NCI-H526 treated with DMSO at 0.1 percent for 48 hours (cell line): ENCODE measurements at places on chromosomes 5 and 9.

- no peak for DNase-seq
Measured at GRCh38 chr9:99013550-99013949, 69.8 kb downstream of the COL15A1 start.

GRCh38 chr5:143402017-143402552 lies 1.4 kb downstream of the NR3C1 start:
- DNase-seq = no peak

- DNase-seq = no peak
Measured at GRCh38 chr9:137965177-137965795, 87.7 kb downstream of the CACNA1B start.

DNA sequence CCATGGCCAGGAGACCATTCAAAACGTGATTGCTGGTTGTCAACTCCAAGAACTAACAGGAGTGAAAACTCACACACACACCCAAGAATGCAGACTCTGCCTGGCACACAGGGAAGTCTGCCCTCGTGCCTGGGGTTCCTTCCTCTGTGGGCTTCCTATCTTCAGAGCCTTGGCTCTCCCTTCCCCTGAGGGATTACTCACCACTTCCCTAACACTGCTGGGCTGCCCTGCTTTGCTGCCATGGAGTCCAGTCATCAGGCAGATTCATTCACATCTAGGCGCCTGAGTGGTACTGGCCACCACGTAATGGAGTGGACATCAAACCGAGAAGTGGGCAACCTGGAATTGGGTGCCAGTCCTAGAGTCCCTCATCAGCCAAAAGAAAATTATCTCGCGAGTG lies 76.4 kb upstream of the PRSS3 start:
- no peak for DNase-seq

- no peak for DNase-seq
Measured at GRCh38 chr5:135271533-135272310, 127.3 kb downstream of the MACROH2A1 start.

DNA sequence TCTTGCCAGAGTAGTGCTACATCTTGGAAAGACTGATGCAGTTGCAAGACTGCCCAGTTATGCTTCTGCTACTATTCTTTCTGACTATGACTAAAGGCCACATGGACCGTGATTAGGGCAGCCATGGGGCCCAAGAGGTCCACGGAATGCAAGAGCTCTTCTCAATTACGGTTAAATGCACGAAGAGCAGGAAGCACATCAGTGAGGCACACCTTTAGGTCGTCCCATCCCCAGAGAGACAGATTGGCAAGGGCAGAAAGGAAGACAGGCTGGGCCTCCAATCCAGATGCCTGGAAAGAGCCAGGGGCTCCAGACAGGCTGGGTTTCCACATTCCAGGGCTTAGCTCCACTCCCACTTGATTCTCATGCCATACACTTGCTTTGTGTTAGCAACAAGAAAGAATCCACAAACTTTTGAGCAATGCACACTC lies 132.3 kb upstream of the SLIT3 start:
- no peak for DNase-seq

DNA sequence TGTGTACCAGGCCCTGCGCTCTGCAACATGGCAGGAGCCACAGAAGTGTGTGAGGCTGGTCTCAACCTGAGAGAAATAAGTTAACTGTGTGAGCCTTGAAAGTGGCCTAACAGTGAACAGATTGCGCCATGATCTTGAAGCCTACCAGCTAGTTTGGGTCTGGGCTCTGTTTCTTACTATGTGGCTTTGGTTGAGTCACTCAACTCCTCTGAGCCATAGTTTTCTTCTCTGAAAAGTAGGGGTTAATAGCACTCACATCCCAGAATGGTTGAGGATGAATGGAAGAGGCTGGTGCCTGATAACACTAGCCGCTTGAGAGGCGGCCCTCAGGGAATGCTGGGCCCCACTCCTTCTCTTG lies 121.5 kb downstream of the RGS3 start:
- no peak for DNase-seq

DNA sequence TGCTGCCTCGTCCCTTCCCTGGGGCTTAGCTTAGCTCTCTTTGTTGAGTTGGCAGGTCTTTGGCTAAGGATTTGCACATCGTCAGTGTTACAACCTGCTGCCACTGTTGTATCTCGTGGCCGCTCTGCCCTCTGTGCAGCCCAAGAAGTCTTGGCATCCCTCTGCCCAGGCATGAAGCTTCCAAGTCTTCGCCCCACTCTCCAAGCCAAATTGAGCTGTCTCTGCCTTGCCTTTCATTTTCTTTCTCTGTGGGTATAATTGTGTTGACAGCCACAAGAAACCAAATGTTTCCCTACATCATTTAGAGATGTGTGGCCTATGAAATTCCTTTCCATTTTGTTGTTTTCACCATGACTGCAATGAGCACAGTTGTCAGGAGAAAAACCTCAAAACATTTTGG lies 29.6 kb upstream of the MED27 start:
- no peak for DNase-seq

DNA sequence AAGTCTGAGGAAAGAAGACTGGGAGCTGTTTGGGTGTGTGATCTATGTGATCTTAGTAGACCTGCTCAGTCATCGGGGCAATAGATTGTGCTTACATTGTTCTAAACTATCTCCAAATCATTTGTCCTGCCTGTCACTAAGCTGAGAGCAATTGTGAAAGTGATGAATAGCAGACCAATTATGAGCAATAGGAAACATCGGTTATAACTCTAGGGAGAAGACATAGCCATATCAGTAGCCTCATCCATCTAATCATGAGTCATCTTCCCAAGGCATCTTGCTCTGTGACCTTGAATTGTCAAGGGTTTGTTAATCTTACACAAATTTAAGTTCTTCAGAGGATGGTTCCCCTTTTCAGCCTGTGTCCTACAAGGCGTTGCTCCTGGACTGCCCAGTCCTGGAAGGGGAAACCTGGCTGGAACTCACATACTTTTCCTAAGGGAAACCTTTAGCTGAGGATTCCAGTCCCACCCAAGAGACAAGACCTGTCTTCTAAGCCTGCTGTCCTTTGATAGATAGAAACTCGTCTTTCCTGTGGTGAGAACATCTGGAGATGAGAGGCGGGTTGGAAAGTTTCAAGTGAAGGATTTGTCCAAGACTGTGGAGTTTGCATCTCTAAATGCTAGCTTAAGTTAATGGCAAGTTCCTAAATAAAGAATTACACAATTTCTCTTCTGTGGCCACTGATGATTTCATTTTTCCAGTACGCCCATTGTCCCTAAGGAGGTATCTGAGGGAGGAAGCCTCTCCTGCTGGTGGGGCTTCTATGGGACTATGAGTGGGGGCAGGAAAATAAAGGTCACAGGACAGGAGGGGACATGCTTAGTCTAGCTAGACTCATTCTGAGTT lies 53.9 kb upstream of the TRIM32 start:
- DNase-seq = no peak

GRCh38 chr5:157350939-157351801 lies 85.2 kb downstream of the CYFIP2 start:
- DNase-seq = no peak

DNA sequence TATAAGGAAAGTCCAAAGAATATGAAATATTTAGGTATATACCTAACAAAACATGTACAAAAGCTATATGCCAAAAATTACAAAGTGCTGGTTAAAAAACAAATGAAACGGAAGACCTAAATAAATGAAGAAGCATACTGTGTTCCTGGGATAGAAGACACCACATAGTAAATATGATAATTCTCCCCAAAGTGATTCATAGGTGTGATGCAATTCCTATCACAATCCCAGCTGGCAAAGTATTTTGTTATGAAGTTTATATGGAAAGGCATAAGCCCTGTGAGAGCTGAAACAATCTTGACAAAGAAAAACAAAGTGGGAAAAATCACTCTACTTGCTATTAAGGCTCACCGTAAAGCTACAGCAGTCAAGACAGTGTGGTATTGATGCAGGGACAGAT lies 2.6 kb upstream of the SMIM23 start:
- no peak for DNase-seq

- no peak for DNase-seq
Measured at GRCh38 chr9:110986529-110986928, 51.7 kb downstream of the LPAR1 start.

GRCh38 chr9:101397746-101398067 lies 711 bp downstream of the MRPL50 start:
- no peak for DNase-seq

- no peak for DNase-seq
Measured at GRCh38 chr9:30482499-30482898, 1901.9 kb upstream of the ACO1 start.

- DNase-seq = no peak
Measured at GRCh38 chr9:3906437-3907213, 380.8 kb upstream of the RFX3 start.
